ENCODE measurements at places on chromosomes 7 and 10. TPM values are rescaled to one million over a fixed set of nuclear protein-coding genes. Genes with fewer than 3 reads are reported as not detected.

The C7orf57 gene
- total RNA-seq: 0.27 TPM

The TAF5 gene
- total RNA-seq: 8.4 TPM

The CAPZA2 gene
- 106 TPM for total RNA-seq

The ZNF789 gene
- 15.0 TPM for total RNA-seq

The CAV1 gene
- 1.3 TPM for total RNA-seq

The MSS51 gene
- total RNA-seq: 1.3 TPM

The MAT1A gene
- total RNA-seq: 0.13 TPM

The OR2A12 gene
- 0.10 TPM for total RNA-seq

The AKR1C1 gene
- total RNA-seq: 24.0 TPM

The MINDY4 gene
- 5.6 TPM for total RNA-seq

The DYDC2 gene
- 0.85 TPM for total RNA-seq

The CBX3 gene
- total RNA-seq: 166 TPM

The CYP2C19 gene
- total RNA-seq: not detected

The BMI1 gene
- total RNA-seq: 54.6 TPM

The WNT16 gene
- total RNA-seq: 0.58 TPM

The NODAL gene
- 0.54 TPM for total RNA-seq

The ARHGAP22 gene
- 7.1 TPM for total RNA-seq

The METTL27 gene
- 1.2 TPM for total RNA-seq

The GHITM gene
- 176 TPM for total RNA-seq

The PTF1A gene
- 0.38 TPM for total RNA-seq

The C10orf105 gene
- 1.9 TPM for total RNA-seq

The PVRIG gene
- total RNA-seq: not detected

The GRM3 gene
- total RNA-seq: not detected

The ANKRD61 gene
- 5.9 TPM for total RNA-seq

The ZNF33B gene
- 35.7 TPM for total RNA-seq

The PITX3 gene
- not detected for total RNA-seq

The AS3MT gene
- total RNA-seq: 5.1 TPM

The COL1A2 gene
- total RNA-seq: 1.5 TPM

The CARD11 gene
- total RNA-seq: 0.08 TPM

The VWA2 gene
- total RNA-seq: not detected

The STAG3 gene
- 2.6 TPM for total RNA-seq

The KAZALD1 gene
- 1.8 TPM for total RNA-seq

The DMBT1 gene
- total RNA-seq: 0.15 TPM

The PLEKHA8 gene
- total RNA-seq: 26.6 TPM

The HOXA5 gene
- total RNA-seq: 107 TPM
